ENCODE measurements at places on chromosomes 4 and X.
A peak's percentile ranks its signal among the peaks of the same experiment; 100 is the strongest.

DNA sequence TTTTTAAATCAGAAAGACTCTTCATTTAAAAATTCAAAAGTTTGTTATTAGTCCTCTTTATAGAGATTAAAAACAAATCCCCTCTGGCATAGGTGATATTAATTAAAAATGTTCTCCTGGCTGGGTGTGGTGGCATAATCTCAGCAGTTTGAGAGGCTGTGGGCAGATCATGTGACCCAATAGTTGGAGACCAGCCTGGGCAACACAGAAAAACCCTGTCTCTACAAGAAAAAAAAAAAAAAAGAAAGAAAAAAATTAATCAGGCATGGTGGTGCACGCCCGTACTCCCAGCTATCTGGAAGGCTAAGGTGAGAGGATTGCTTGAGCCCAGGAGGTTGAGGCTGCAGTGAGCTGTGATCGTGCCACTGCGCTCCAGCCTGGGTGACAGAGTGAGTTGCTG, 38.9 kb downstream of the RASGEF1B start:
- no peak for DNase-seq

- DNase-seq: no peak
These were observed 35.7 kb downstream of the FANCB start for GRCh38 chrX:14837155-14837554.

- no peak for DNase-seq
These were observed 135.9 kb upstream of the EOLA2 start for GRCh38 chrX:150074175-150074574.

DNA sequence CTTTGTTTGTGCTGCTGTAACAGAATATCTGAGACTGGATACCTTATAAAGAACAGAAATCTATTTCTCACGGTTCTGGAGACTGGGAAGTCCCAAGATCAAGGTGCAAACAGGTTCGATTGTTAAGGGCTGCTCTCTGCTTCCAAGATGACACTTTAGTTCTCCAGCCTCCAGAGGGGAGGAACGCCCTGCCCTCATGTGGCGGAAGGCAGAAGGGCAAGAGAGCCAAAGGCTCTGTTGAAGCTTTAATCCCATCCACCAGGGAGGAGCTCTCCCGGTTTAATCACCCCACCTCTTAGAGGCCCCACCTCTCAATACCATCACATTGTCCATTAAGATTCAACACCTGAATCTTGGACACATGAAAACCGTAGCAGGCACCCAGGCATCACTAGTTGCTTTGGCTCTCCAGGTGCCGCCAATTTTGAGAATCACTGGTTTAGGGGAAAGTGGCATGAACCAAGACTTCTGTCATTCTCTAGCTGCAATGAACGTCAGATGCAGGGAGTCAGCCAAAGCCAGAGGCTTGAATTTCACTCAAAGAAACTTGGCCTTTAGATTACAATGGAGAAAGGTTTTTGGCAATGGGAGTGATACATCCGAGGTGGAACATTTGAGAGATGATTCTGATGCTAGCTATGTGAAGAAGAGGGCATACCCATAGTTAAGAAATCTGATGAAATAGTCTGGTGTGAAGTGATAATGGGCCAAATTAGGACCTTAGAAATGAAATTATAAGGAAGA, 15.7 kb downstream of the FHL1 start:
- DNase-seq: peak; percentile 19

DNA sequence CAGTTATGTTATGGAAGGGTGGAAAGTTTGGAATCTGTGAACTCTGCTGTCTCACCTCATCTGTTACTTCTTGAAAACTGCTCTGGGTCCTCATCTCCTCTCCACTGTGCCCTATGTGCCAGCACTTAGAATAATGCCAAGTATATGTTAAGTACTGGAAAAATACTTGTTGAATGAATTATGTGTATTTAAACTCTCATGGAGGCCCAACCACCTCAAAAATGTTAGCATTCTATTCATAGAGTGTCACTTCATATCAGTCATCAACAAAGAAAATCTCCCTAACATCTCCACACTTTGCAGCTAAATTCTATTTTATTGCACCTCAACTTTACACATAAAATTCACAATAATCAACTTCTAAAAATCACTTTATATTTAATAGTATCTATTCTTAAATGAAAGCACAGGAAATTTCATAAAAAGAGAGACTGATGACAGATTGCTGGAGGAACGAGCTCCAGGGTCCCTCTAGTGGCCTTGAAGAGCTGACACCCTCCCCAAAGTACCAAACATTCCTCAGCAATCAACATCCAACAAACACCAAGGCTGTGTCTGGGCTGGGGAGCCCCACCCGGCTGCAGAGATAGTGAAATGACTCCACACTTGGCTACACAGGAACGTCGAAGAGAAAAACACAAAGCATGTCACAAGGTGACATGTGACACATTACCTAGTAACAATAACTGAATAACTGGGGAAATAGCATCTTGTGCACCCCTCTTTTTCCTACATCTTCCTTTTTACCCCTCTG, 45.8 kb downstream of the SLC39A8 start:
- DNase-seq: peak; percentile 33

GRCh38 chr4:56730097-56730496, 49.0 kb upstream of the HOPX start:
- no peak for DNase-seq

DNA sequence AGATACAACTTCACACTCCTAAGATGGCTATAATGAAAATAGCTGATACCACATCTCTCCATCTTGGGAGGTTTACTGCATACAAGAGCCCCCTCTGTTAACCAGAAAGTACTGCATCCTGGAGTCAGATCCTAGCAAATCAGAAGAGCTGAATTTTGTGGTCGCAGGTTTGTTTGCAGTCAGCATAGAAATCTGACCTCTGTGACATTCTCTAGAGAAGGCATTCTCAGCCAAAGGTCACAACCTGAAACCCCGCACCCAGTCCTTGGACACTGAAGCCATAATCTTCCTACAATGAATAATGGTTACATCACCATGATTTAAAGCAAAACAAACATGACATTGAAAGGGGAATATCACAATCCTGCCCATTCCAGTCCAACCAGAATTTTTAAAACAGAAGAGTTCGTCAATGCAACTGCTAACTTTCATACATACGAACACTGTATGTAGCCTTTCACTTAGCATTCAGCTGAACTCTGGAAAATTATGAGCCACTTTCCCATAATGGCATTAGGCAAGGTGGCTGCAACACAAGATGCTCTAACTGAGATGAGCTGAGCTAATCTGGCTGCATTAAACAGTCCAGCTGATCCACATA, 17.6 kb downstream of the HS6ST2 start:
- no peak for DNase-seq

GRCh38 chrX:13664020-13664419, 11.1 kb downstream of the TCEANC start:
- DNase-seq: no peak

- DNase-seq: no peak
These were observed 32.6 kb downstream of the CCDC158 start for GRCh38 chr4:76388160-76388908.

GRCh38 chr4:78510681-78511080, 40.9 kb upstream of the ANXA3 start:
- no peak for DNase-seq

GRCh38 chr4:14157262-14157661, 529.7 kb upstream of the BOD1L1 start:
- no peak for DNase-seq

DNA sequence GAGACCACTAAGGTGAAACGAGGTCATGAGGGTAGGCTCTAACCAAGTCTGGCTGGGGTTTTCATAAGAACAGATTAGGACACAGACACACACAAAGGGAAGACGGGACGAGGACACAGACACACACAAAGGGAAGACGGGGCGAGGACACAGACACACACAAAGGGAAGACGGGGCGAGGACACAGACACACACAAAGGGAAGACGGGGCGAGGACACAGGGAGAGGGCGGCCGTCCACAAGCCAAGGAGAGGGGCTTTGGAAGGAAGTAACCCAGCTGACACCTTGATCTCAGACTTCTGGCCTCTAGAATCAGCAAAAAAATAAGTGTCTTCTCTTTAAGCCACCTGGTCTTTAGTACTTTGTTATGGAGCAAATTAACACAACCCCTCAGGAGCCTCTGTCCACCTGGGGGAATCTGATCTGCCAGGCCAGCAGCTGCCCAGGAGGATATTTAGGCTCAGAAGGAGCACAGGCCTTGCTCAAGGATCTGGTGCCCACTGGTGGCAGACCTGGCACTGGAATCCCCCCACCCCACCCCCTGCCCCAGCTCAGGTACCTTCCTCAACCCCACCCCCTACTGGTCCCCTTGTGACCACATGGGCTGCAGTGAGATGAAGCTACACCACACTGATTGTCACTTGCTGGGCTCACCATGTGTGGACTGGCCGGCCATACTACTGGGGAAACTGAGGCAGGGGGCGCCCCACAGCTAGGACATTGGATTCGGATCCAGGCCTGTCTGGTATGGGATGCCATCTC, 2.8 kb downstream of the ABLIM2 start:
- DNase-seq: no peak

- DNase-seq: peak; percentile 19
These were observed 869 bp downstream of the TMEM184C start for GRCh38 chr4:147617841-147618691.

Measured in germinal center (tissue), 1 donor.